Hepatocyte (in vitro differentiated cells): ENCODE measurements at places on chromosomes 3 and 15.
A peak's percentile ranks its signal among the peaks of the same experiment; 100 is the strongest.

DNA sequence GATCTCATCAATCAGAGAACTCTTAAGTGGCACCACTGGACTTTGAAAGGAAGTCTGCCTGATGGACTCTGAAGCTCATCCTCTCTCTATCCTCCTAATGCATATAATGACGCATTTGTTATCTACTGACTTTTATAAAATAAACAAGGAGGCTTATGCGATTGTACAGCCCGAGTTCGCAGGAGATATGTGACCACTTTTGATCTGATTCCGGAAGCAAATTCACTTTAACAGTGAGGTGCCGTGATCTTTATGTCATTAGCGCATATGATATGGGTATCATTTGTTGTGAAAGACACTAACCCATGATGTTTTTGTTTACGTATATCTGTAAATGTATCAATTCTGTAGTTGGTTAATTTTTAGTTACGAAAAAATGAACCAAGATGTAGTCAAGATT lies 427 bp upstream of the RNF111 start:
- DNase-seq = peak; percentile 13

DNA sequence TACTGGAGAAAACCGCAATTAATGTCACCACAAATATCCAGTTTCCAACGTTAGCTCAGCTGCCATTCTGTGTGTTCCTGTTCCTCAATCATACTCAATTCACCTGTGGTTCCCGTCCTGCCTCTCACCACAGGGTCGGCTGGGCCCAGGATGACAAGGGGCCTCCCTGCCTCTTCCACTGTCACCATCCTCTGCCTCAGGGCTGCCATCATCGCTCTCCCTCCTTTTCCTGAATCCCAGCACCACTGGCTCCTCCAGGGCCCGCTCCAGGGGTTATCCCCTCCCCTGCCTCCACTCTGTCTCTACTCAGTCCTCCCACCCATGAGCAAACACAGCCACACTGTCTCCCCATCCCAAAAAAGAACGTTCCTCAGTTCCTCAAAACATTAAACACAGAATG lies 170.9 kb upstream of the NSMCE3 start:
- no peak for DNase-seq

- DNase-seq = no peak
These were observed 10.2 kb downstream of the ZIC4 start for GRCh38 chr3:147395899-147396711.

- DNase-seq = no peak
These were observed 60.7 kb downstream of the CAPN7 start for GRCh38 chr3:15266510-15267376.

- no peak for DNase-seq
These were observed 32.9 kb upstream of the CRTC3 start for GRCh38 chr15:90496791-90497190.

DNA sequence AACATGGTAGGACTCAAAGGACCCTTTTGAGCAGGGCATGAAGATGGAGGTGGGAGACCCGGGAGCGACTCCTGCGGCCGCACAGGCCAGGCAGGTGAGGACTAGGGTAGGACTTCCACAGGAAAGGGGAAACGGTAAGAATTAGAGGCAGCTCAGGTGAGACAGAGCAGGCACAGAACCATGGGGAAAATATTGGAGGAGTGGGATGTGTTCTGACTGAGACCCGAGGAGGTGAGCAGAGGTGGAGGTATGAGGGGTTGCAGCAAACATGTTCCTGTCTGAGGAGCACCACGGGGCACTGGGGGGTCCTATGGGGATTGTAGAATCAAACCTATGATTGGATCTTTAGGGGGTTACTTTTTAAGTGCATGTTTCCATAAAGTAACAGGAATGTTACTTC lies 1.4 kb upstream of the ISG20 start:
- DNase-seq = no peak
